G401 (cell line): ENCODE measurements at places on chromosomes 12 and 14.
A peak's percentile ranks its signal among the peaks of the same experiment; 100 is the strongest.

- DNase-seq, result no peak
These were observed 9.8 kb downstream of the GNPNAT1 start for GRCh38 chr14:52781629-52782028.

GRCh38 chr12:109836916-109837315 is 3.7 kb upstream of the TRPV4 start:
- DNase-seq, result no peak

DNA sequence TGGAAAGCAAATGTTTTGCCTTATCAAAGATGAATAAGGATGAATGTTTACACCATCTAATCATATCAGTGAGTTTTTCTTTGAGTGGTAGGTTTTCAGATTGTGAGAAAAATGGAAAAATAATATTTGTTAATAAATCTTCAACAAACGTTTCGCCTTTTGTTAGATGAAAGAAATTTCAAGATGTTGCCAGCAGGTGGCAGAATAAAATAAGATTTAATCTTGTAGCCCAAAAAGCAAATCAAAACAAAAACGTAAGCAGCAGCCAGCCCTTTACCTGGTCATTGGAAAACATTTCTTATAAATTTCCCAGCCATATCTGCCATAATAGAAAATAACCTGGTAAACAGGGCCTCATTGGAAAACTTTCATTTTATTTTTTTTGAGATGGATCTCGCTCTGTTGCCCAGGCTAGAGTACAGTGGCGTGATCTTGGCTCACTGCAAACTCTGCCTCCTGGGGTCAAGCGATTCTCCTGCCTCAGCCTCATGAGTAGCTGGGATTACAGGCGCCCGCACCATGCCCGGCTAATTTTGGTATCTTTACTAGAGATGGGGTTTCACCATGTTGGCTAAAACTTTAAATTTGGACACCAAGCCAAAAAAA is 15.4 kb upstream of the TMEM120B start:
- peak; percentile 85 for DNase-seq

- DNase-seq, result no peak
These were observed 87.5 kb upstream of the MON2 start for GRCh38 chr12:62379026-62379722.

DNA sequence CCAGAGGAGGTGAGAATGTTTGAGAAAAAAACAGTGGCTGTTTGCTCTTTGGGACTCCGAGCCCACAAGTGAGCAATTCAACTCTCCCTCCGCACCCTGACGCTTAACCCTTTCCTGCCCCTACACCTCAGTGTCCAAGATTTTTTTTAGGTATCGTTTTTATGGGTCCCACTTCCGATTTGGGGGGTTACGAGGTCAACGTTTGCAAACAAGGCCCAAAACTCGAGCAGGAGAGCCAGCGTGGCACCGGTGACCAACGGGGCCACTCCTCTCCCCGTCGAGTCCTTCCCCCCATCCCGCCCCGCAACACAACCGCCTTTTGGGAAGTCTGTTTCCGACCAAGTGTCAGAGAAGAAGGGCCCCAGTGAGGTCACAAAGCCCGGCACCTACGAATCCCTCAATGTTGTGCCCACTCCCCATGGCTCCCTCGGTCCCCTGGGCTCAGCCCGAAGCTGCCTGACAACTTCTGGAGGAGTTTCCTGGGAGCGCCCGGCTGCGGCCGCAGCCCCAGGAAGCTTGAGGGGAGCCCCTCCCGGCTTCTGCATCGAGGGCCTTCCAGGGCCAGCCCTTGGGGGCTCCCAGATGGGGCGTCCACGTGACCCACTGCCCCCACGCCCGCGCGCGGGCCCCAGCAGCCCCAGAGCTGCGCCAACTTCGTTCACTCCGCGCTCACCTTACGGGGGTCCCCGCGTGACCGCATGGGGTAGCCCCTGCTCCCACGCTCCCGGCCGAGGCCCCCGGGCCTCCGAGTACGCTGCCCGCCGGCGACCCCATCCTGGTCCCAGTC is 1.2 kb downstream of the CDK2AP1 start:
- DNase-seq, result peak; percentile 16
